ENCODE measurements at places on chromosomes 1 and 21.

- DNase-seq, result no peak
Observed at GRCh38 chr1:64499011-64499410, 29.1 kb downstream of the CACHD1 start.

- DNase-seq, result no peak
Observed at GRCh38 chr1:3814065-3814464, 17.8 kb upstream of the LRRC47 start.

GRCh38 chr1:220235462-220235861 lies 36.8 kb downstream of the RAB3GAP2 start:
- DNase-seq, result no peak

DNA sequence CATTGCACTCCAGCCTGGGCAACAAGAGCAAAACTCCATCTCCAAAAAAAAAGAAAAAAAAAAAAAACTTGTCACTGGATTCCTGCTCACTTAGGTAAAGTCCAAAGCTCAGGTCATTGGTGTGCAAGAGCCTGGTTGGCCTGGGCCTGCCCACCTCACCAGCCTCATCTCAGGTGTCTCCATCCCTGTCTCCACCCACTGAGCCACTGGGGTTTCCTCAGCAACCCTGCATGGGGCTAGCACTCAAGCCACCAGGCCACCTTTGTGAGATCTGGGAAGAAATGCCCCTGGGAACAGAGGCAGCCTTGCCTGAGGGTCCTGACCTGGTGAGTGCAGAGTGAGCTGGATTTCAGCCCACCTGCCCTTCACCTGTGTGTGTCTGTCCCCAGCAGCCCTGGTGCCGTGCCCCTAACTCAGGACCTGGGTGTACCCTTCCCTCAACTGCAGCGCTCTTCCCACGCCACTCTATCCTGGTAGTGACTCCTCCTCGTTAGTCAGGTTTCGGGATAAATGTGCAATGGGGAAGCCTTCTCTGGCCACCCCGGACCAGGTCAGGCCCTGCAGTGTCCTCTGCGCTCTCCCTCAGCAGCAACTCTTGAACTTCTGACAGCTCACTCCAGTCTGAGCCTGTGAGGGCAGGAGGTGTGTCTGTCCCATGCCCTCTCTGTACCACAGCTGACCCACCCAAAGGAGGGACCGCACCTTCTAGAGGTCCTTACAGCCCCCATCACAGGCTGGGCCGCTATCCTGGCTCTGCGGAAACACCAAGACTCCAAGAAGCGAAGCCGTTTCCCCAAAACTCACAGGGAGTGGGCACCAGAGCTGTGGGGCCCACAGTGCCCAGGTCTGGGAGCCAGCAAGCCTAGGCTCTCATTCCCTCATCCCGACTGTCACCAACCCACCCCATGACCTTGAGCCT lies 3.3 kb downstream of the PDZK1IP1 start:
- DNase-seq, result no peak

- no peak for DNase-seq
Observed at GRCh38 chr21:33824156-33824941, 91.3 kb downstream of the ATP5PO start.
